Chondrocyte (in vitro differentiated cells): ENCODE measurements at places on chromosomes 7 and 10. TPM values are rescaled to one million over a fixed set of nuclear protein-coding genes. Genes with fewer than 3 reads are reported as not detected.

The PRLHR gene
- total RNA-seq = not detected in 3 replicates

- no peak for DNase-seq
Measured at GRCh38 chr7:24751484-24751883, 5.8 kb downstream of the GSDME start.

DNA sequence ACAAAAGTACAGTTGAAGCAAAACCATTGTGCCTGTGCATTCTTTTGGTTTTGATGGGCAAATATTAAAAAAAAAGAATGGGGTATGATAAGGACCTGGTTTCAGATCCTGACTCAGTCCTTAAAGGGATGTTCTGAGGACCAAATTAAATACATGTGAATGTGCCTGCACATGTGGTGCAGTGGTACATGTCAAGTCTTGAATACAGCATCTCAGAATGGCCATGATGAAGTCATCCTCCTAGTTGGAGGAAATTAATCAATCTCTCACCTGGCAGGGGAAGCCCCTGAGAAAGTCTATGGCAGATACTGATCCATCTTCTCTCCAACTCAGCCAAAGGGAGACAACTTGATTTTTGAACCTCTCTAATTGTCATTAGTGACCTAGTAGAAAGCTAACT is 207.0 kb downstream of the SUGCT start:
- no peak for DNase-seq

DNA sequence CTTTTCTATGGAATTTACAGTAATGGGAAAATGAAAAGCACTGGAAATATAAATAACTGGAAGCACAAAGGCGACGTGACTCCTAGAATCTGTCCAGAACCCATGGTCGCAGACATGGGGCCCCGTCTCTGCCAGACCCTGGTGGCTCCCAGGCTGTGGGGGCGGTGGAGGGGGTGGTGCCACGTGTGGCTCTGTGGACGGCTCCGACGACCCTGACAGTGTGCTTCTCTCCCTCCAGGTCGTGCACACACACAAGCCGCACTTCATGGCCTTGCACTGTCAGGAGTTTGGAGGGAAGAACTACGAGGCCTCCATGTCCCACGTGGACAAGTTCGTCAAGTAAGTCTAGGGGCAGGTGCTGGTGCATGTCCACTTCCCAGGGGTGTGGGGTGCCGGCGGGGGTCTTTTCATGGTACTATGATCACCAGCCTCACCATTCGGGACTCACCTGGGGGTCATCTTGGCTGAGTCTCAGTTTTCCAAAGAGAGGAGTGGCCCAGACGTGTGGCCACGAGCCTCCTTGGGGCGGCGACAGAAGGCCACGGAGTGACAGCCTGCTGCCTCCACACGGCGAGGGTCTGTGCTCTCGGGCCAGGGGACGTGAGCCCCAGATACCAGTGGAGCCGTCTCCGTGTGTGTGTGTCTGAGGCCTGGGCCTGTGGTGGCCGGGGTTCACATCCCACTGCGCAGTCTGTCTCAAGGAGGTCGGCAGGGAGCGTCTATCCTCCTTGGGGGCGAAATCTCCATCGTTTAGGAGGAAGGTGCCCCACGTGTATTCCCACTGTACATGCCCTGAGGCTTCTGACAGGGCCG is 108.2 kb downstream of the INPP5A start:
- no peak for DNase-seq

DNA sequence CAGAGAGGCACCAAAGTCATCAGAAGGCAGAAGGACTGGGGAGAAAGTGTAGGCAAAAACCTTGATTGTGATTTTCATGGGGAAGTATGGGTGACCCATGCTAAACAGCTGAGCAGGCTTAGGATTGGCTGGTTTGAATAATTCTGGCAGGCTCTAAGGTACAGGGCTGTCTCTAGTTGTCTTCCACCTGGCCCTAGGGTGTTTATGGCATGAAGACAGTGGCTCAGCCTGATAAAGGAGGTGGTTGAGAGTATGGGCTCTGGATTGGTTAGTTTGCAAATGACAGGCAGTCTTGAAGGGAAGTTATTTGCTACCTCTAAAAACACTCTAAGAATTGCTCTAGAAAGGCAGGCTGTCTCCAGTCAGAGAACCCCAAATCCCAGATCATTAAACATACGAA is 100.3 kb downstream of the STRA8 start:
- no peak for DNase-seq

- DNase-seq = no peak
Measured at GRCh38 chr7:16615228-16615627, 30.3 kb downstream of the ANKMY2 start.

- DNase-seq = no peak
Measured at GRCh38 chr10:23608926-23609325, 170.1 kb downstream of the OTUD1 start.

- no peak for DNase-seq
Measured at GRCh38 chr10:44832595-44833390, 78.3 kb upstream of the TMEM72 start.
